ENCODE measurements at places on chromosomes 12 and 14. TPM values are rescaled to one million over a fixed set of nuclear protein-coding genes. Genes with fewer than 3 reads are reported as not detected.

PMCH gene
- total RNA-seq = not detected

HELB gene
- 2.6 TPM for total RNA-seq

CHGA gene
- not detected for total RNA-seq

CCNK gene
- total RNA-seq = 51.0 TPM

All from fibroblast of lung (primary cell).